NCI-H1930 (cell line): ENCODE measurements at places on chromosomes 2 and 18.

DNA sequence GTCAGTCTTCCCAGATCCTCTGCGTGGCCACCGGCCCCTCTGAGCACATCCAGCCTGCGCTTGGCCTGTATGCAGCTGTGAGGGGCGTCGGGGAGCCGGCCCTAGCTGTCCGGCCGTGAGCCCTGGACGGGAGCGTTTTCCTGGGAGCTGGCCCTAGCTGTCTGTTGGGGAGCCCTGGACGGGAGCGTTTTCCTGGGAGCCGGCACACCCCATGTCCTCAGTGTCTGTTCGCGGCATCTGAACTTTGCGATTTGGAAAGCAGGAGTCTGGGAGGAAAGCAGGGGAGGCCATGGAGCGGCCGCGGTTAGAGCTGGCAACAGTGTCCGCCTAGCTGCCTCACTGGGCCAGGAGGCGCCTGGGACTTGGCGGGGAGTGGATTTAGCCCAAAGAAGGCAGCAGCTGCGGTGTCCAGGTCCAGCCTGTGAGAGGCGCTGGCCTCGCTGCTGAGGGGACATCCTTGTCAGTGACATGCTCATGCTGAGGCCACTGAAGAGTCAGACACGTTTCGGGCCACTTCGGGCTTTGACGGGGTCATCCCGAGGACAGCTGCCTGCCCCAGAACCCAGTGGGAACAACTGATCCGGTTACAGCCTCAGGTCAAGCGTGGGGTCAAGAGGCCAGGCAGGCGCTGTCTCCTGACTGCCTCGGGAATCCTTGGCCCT, 75.8 kb downstream of the KCNG2 start:
- DNase-seq, result no peak

GRCh38 chr18:22640281-22640842, 222.6 kb upstream of the CTAGE1 start:
- no peak for DNase-seq

- DNase-seq, result no peak
Observed at GRCh38 chr2:60437080-60437696, 116.3 kb downstream of the BCL11A start.

DNA sequence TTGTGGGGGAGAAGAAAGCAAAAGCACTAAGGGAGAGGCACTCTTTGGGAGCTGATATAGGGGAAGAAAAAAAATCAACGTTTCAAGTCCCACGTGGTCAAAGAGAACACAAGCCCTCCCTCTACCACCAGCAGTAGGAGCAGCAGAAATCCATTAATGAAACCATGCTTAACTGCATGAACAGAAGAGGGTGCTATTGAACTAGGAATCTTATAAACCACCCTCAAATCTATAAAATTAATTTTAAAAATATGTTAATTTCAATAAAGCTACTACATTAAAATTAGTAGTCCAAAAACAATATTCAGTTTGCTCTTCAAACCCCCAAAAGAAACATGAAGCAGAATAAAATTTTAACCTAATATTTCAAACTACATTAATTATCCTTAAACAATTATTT, 147.8 kb downstream of the TMEM18 start:
- peak; percentile 11 for DNase-seq

DNA sequence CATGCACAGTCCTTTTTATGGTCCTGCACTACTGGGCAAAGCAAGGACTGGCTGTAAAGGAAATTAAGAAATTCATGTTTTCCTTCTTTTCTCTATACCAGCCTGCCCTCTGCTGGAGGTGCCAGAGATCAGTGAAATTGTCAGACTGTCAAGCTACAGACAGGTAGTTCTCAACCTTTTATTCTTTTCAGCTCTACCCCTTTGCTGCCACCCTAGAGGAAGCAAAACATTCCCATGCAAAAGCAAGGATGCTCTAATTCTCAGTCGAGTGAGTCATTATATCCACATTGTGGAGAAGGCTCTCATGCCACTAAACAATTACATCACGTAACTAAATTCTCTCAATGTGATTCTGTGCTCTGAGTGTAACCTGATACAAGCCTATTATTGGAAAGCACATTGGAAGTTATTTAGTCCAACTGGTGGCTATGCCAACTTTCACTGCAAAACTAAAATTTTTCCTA, 25.0 kb upstream of the RAPGEF4 start:
- no peak for DNase-seq
